ENCODE measurements at places on chromosomes 6 and 20.

- peak; percentile 39 for DNase-seq
These were observed 55.7 kb upstream of the NOP56 start for GRCh38 chr20:2596673-2597279.

DNA sequence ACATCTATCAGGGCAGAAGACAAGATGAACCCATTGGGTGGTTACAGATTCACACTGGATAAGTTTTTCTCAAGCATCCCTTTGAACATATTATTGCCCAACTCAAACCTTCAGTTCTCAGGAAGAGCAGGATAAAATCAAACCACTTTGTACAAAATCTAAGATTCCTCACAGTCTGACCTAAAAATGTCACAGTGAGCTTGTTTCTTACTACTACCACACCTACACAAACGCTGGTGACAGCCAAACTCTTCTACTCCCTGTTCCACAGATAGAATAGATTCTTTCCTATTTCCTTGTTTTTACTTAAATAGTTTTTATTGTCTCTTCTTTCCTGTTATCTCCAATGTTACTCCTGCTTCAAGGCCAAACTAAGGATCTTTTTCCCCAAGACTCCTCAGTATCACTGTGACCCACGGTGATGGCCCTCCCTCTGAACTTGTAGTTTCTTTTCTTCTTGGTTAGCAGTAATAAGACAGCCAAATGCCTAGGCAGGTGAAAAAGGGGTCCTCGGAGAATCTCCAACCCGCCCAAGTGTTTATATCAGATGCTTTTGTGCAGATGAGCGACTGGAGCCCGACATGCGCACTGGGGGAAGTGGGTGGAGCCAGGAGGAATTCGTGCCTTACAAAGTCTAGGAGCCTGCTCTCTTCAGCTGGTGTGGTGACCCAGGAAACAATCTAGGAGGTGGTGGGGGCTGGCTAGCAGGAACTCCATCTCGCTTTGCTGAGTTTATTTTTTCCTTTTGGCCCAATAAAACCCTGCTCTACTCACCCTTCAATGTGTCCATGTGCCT is 53.4 kb downstream of the SEL1L2 start:
- DNase-seq: no peak

GRCh38 chr6:37068356-37069270 is 63.2 kb downstream of the FGD2 start:
- DNase-seq: no peak

- no peak for DNase-seq
These were observed 144.2 kb upstream of the CEP162 start for GRCh38 chr6:84371681-84372080.

GRCh38 chr20:24737212-24737850 is 211.7 kb upstream of the CST7 start:
- no peak for DNase-seq

DNA sequence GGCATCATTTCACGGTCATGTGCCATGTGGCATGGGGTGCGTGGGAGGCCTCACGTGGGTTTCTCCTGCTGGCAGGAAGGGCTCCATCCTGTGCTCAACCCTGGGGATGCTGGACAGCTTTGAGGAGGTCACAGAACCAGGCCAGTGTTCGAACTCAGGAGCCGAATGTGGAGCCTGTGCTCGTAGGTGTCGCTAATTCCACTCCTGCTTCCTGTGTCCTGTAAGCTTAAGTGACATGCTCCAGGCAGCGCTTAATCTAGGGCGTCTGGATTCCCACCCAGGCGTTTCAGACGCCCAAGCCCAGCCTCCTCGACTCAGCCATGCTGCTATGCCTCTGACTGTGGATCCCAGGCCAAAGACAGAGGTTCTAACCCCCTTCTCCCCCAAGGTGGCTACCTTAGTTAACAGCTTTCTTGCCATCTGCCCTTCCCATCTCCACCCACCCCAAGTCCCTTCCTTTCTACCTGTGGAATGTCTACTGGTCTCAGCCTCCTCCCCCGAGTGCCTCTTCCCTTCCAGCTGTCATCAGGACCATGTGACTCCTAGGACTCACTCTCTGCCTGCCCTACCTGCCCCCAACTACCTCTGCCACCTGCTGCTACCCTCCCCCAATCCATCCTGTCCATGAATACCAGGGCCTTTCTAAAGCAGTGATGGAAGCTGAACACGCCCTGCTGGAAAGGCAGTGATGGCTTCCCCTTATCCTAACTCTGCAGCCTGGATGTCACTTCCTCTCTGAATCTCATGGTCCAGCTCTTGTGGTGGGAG is 255.1 kb downstream of the CDH26 start:
- no peak for DNase-seq

- no peak for DNase-seq
These were observed 3.4 kb downstream of the MDGA1 start for GRCh38 chr6:37694259-37694658.

DNA sequence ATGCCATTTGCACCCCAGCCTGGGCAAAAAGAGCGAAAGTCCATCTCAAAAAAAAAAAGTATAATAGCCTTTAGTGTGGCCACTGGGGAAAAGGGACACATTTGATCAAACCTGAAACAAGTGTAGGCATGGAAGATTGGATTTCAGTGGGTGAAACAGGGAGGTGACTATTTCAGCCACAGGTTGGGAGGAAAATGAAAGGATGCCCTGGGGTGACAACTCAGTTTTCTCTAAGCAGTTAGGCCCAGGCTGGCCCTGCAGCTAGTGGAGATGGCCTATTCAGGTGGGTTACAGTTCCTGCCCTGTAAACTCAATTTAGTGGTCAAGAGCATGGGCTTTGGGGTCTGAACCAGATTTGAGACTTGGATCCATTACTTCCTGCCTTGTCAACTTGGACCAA is 36.4 kb downstream of the SPATA2 start:
- no peak for DNase-seq

Measured in fibroblast of upper back skin (primary cell).